Dorsolateral prefrontal cortex (tissue), 122 donors: ENCODE measurements at places on chromosomes 16 and 17.
A peak's percentile ranks its signal among the peaks of the same experiment; 100 is the strongest.

DNA sequence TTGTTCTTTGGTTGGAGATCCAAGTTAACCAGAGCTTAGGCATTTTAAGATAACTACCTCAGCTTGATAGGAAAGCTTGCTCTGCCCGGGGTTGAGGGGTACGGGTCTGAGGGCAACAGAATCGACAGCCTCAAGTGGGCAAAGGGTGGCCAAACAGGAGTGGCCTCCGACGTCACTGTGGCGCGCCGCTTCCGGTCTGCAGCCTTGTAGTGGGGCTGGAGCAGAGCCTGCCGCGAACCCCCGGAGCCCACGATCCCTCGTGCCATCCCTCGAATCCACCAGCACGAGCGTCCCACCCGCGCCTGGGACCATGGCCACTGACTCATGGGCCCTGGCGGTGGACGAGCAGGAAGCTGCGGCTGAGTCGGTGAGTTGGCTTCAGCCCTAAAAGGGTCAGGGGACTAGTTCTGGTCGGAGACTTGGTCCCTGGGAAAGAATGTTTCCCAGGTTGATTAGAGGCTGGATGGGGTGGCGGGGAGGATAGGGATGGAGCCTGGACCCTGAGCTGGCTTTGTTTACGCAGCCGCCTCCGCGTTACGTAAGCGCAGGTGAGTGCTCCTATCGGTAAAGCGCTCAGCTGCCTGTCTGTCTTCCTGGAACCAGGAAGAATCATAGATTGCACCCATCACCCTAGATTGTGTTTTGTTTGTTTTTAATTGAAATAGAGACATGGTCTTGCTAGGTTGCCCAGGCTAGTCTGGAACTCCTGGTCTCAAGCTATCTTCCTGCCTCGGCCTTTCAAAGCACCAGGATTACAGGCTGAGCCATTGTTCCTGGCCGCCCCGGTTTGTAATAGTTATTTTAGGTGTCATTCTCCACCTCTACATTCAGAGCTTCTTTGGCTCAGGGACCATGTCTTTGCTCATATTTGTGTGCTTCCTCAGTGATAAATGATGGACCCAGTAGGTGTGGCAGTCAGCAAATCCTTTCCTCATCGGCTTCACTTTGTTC, at the start of gene DDX19B:
TSS of gene DDX19B (plus strand) at position 199 of the 951 bp plus-strand sequence. CDS start at position 311, 112 bp downstream.
- DNase-seq, result peak; percentile 86

GRCh38 chr17:35912942-35913341, 17.6 kb downstream of the RDM1 start:
- no peak for DNase-seq

GRCh38 chr17:75720656-75721462, at the start of gene ITGB4:
TSS of gene ITGB4 (plus strand) at chr17:75721459. CDS start at chr17:75724704, 3,245 bp downstream.
- no peak for DNase-seq

- DNase-seq, result no peak
Observed at GRCh38 chr17:60439501-60439900, 17.2 kb downstream of the CHCT1 start.

DNA sequence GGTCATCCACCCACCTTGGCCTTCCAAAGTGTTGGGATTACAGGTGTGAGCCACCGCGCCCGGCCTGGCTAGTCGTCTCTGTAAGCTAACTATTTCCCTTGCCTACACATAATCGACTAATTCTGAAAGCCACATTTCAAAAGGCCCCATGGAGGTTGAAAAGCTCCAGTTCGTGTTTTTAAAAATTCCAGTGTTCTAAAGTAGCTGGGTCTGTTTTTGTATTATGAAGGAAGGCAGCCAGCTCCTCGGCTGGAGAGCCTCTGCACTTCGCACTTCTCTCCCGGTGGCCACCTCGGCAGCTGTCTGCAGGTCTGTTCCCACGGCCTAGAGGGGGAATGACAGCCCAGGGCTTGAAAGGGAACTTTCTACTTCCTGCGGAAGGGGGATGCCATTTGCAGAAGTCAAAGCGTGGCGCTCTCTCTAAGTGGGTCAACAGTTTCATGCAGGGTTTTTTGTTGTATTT, 16.9 kb downstream of the HASPIN start:
- no peak for DNase-seq

DNA sequence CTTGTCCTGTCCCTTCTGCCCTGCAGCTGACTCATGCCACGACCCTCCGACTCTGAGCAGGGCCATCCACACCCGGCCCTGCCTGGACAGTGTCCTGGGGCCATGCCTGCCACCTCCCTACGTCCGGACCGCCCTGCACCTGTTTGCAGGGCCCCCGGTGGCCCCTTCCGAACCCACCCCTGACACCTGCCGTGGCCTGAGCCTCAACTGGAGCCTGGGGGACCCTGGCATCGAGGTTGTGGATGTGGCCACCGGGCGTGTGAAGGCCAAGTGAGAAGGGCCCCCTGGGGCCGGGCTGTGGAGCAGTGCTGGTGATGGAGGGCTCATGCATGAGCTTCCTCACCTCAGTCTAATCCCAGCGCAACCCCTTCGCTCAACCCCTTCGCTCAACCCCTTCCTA, 5.1 kb downstream of the ADAD2 start:
- no peak for DNase-seq

DNA sequence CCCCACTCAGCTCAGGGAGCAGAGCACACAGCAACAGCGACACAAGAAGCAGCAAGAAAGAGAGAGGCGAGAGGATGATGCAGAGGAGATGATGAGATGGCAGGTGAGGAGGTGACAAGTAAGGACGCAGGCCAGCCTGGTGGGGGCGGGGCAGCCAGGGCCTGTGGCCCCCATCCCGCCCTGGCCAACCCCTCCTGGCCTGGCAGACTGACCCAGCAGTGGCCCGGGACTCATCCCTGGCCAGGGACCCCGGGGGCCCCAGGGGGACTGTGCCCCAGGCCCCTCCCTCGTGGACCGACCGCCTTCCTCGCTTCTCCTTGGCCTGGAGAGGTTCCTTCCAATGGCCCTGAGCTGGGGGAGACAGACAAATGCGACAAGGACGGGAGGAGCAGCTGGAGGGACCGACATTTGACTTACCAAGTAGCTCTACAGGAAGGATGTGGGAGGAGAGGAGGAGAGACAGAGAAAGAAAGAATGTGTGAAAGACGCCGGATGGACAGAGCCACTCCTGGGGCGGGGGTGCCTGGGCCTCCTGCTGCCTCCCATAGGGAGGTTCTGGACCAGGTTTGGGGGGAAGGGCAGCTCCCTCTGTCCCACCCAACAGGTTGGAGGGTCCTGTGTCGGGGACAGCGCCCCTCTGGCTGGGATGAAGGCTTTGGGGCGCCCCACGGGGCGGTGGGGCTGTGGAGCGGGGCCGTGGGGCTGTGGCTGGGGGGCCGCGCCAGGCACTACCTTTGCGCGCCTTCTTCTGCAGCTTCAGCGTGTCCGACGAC, 6.8 kb downstream of the MTSS2 start:
- no peak for DNase-seq

- no peak for DNase-seq
Observed at GRCh38 chr16:86850670-86851069, 272.3 kb downstream of the FOXL1 start.

- peak; percentile 81 for DNase-seq
Observed at GRCh38 chr16:74695450-74696422, 4.9 kb downstream of the MLKL start.

DNA sequence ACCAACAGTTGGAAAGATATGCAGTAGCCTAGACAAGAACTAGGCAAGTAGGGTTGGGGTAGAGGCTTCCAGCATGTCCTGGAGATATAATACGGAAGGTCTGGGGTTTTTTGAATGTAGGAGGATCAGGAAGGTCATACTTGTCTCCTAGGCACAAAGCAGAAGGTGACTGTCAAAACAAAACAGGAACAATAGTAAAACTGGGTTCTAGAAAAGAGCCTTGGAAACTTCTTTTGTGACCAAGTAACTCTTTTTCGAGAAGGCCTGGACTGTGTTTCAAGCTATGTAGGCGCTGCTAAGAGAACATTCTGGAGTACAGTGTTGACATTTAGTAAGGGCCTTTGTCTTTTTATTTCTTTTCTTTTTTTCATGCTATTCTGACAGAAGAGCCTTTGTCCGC, 26.9 kb upstream of the TENT4B start:
- no peak for DNase-seq

GRCh38 chr17:21193031-21193430, 20.9 kb downstream of the TMEM11 start:
- no peak for DNase-seq

DNA sequence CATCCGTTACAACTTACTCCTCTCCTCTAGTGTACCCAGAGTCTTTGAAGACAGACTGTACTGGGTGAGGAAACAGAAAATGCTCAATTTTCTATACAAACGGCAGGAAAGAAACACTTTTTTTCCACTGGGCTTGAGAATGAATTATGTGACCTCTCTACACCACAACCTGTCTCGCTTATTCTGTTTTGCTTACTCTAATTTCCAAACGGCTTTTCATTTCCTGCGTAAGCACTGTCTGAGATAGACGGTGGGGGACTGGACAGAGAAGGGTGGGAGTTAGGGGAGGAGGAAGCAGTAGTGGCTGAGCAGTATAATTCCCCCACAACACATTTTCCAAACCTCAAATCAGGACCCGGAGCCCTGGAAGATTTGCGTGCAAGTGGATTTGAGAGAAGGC, 191.4 kb upstream of the SDK2 start:
- no peak for DNase-seq

GRCh38 chr16:11676799-11677198, 8.5 kb downstream of the SNN start:
- no peak for DNase-seq

DNA sequence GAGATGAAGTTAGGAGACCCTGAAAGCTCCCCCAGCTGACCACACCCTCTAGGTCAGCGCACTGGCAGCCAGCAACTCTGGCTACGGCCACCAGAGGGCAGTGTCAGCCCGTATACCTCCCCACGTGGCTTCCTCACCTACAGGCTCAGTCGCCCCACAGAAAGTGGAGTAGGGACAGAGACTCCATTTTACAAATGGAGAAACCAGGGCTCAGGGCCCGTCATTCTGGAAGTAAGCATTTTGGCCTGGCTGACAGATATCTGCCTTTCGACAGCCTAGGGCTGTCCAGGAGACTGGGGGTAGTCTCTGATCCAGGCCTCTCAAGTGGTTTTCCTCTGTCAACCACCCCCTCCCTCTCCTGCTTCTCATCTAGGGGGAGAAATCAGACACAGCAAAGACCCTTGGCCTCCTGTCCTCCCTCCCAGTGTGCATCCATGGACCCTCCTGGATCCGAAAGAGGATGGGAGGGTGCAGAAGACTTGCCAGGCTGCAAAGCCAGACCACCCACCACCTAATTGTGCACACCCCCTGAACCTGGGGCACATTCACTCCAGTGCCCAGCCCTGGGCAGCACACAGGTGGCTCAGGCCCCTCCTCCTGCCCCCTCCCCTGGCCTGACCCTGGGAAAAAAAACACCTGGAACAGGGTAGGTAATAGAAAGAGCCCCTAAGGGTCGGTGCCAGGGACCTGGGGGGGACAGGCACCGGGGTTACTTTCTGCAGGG, 3.8 kb upstream of the HAP1 start:
- DNase-seq, result peak; percentile 75

- DNase-seq, result no peak
Observed at GRCh38 chr17:12269751-12270150, 249.1 kb downstream of the MAP2K4 start.

DNA sequence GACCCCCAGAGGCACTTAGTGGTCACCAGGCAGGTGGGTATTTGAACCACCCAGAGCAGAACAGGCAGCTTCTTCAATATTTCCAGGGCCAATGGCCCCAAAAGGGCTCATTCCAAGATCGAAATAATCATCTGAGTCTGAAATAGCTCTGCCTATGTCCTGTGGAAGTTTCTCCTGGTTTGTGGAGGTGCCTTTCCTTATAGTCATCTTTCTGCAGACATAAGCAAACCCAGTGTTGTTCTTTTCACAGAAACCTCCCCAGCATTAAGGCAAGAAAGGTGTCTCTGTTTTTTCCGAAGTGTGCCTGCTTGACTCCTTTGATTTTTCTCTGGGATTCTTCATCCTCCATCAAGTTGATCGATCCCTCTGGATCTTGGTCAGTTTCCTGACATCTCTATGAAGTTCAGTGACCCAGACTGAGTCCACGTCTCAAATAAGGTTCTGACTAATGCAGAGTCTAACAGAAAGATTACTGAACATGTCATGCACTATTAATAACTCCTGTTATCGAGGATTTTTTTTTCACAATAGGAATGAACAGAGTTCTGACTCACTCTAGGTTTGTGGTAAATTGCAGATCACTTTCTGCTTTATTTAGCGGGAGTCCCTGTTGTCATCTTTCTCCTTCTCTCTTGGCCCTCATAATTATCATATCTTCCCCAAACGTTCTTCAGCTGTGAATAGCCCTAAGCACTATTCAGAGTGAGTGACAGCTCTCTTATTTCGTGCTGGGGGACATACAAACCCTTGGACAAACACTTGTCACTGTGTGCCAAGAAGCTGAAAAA, 1.5 kb downstream of the LRRC3C start:
- DNase-seq, result no peak

- no peak for DNase-seq
Observed at GRCh38 chr16:86931410-86931941, 353.1 kb downstream of the FOXL1 start.

GRCh38 chr16:85137323-85138072, 25.2 kb upstream of the CIBAR2 start:
- peak; percentile 89 for DNase-seq

GRCh38 chr17:76721463-76721862, 4.9 kb downstream of the JMJD6 start:
- no peak for DNase-seq

DNA sequence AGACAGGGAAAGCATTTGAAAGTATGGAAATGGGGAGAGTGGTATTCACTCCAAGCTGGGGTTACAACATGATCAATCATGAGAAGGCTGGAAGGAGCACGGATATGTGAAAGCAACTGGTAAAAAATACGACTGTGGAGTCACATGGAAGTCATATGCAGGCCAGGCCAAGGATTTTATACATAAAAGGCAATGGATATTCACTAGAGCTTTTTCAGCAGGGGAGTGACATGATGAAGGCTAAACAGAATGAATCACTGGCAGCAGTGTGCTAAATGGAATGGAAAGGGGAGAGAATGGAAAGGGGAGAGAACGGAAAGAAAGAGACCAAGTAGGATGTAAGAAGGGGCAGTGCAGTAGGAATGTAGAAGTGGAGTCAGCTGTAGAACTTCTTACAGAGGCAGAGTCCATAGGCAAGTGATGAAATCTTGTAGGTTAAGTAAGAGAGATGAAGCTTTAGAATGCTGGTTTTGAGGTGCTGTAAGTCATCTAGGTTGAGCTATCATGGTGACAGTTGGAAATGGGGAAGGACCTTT, 13.0 kb upstream of the NETO2 start:
- DNase-seq, result no peak
